ENCODE measurements at places on chromosomes 1 and 21.

DNA sequence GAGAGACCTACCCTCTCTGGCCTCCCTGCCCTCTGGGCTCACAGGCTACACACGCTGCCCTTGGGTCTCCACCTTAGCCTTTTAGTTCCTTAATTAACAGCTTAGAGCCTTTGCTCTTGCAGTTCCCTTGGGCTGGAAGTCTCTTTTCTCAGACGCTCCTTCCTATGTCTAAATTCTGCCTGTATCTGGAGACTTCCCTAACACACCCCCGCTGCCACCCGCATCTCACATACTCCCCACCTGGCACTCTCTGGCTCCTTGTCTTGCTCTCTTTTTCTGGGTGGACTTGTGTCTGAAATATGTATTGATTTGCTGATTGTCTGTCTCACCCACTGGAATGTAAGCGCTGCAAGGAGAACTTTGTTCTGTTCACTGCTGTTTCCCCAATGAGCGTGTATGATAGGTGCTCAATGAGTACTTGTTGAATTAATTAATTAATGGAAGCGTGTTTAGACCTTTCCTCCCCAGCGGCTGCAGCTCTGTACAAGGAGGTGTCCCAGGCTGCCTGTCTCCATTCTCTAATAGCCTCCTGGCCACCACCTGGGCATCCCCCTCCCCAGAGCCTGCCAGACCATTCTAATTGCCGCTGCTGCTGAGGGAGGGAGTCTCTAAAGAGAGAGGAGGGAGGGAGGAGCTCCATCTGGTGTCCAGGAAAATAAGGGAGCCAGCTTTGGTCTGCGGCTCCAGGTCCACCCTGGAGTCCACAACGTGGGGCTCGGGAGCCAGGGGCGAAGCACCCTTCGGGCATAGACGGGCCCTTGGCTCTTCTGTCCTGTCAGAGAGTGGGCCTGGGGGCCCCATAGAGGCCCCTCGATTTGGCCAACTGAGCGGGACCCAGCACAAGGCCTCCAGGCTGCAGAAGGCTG, 95.4 kb downstream of the RNF220 start:
- peak; percentile 15 for DNase-seq

- no peak for DNase-seq
Observed at GRCh38 chr1:76266762-76267161, 192.2 kb downstream of the ST6GALNAC3 start.

DNA sequence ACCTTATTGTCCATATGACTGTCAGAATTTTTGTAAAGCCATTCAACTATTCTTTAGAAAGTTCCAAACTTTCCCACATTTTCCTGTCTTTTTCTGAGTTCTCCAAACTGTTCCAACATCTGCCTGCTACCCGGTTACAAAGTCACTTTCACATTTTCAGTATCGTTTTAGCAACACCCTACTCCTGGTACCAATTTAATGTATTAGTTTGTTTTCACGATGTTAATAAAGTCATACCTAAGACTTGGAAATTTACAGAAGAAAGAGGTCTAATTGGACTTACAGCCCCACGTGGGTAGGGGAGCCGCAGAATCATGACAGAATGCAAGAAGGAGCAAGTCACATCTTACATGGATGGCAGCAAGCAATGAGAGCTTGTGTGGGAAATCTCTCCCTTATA, 867.8 kb downstream of the AMY1C start:
- DNase-seq: no peak

DNA sequence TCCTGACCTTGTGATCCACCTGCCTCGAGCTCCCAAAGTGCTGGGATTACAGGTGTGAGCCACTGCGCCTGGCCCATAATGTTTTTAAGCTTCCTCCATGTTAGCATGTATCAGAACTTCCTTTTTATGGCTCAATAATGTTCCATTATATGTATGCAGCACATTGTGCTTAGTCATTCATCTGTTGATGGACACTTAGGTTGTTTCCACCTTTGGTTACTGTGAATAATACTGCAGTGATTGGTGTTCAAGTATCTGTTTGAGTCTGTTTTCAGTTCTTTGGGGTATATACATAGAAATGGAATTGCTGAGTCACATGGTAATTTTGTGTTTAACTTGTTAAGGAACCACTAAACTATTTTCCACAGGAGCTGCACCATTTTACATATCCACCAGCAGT, 17.7 kb downstream of the CMPK1 start:
- DNase-seq: no peak

- no peak for DNase-seq
Observed at GRCh38 chr1:24253571-24253970, 65.6 kb upstream of the GRHL3 start.

DNA sequence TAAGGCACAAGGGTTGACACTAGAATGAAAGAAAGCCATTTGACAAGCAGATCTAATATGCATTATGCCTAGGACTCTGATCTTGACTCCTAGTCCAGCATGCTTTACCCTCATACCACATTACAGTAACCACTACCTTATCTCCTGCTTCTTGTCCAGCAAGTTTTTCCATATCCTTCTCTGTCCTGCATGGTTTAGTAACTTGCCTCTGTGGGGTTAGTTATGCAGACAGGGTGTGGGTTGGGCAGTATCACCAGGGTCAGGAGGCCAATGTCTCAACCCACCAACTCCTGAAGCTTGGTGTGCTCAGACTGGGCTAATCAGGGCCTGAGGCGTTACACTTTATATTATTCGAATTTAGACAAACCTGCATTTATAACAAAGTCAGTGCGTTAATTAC, 18.8 kb downstream of the DHDDS start:
- no peak for DNase-seq

DNA sequence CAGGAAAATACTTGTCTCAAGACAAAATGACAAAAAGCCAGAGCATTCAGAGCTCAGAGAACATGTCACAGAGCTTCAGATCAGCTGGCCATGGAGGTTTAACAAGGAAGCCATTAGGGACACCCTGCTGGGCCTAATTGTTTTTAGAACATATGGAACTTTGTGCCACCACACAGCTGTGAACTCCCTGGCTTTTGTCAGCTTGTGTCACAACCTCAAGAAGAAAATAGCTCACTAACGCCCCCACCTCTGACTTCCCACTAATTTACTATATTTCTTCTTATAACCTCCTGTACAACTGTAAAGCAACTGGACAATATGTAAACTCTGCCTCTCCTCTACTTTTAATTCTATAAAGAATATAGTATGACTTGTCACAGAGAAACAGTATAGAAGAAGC, 21.0 kb upstream of the TDRD10 start:
- no peak for DNase-seq

DNA sequence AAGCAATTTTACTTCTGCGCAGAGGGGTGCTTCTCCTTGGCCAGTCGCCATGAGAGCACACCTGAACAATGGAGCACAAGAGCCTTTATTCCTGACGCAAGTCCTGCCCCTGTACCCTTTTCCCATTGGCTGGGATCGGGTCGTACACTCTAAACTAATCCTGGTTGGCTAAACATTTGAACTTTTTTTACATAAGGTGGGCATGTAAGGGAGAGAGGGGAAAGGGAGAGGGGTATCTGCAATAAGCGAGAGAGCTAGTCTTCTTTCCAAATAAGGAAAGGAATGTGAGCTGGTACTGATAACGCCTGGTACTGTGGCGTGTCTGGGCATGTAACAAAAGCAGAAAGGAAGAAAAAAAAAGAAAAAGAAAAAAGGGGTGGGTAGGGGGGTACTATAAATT, 21.8 kb downstream of the MFSD2A start:
- no peak for DNase-seq

GRCh38 chr1:160206036-160206389, 829 bp downstream of the PEA15 start:
- DNase-seq: peak; percentile 53

DNA sequence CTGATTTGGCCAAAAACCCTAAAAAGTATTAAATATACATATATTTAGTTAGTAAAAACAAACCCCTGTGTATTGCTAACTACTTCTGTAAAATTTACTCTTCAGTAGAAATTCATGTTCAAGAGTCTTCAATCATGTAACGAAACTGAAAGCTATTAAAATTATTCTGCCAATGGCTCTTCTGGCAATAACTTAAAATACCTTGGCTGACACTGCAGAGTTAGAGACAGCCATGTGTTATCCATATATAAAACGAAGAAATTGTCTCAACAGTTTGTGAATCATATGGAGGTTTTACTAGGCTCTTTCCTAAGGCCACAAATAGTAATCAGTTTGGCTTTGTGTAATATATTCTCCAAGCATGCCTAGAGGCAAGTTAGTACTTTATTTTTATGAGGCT, 357.2 kb downstream of the COL11A1 start:
- DNase-seq: no peak

GRCh38 chr21:46182548-46183336, 1.5 kb downstream of the SPATC1L start:
- no peak for DNase-seq

DNA sequence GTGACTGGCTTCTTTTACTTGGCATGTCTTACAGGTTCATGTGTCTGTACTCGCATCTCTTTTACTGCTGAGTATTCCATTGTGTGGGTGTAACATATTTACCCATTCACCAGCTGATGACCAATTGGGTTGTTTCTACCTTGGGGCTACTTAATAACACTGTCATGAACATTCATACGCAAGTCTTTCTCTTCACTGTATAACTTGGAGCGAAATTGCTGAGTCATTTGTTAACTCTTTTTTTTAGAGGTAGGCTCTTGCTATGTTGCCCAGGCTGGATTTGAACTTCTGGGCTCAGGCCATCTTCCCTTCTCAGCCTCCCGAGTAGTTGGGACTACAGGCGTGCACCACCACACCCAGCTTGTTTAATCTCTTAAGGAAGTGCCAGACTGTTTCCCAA, 6.5 kb downstream of the PYCR2 start:
- DNase-seq: no peak

DNA sequence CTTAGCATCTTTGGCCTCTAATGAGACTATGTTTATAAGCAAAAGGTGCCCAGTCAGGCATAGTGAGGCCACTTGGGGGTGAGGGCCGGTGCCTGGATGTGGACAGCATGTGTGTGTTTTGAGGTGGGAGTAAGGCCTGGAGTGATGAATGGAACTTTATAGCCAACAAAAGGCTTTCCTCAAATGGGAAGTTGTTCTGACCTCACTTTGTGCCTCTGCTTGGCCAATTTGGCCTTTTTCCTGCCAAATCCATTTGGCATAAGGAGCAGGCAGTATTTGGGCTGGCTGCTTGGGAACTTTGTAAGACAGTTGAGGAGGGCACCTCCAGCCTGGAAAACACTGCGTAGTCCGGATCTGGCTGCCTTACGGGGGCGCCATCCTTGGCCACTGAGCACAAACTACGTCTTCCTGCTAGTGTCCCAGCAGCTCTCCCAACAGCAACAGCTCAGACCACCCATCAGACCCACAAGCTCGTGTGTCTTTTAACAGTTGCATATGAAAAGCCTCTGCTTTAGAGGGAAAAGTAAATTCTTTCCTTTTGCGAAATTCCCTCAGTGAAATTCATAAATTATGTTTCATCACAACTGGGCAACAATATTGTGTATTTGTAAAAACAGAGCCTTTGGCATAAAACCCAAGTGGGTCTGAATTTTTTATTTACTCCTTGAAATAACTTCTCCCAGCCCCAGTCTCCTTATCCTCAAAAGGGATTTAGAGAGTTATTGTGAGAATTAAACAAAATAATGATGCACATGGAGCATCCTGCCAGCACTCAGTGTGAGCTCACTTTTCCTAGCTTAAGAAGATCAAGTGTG, 322.9 kb downstream of the DISC1 start:
- no peak for DNase-seq

- peak; percentile 14 for DNase-seq
Observed at GRCh38 chr21:44618504-44618903, 6.6 kb downstream of the KRTAP10-8 start.

Measured in HT-29 (cell line).